ENCODE measurements at places on chromosomes 3 and 15.

DNA sequence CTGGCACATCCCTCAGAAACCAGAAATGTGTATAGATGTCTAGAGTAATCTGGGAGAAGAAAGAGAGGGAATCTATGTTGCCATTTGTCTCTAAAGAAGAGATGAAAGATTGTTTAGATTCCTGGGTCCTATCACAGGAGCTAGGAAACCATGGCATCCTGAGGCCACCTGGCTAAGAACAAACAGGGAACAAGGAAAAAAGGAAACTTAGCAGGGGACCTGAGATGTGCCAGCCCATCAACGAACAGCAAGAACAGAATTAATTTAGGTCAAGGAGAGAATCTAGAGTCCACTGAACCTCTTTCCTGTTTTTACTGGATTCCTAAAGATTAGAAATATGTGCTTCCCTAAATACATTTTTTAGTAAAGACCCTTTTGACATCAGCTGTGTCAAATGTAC lies 30.3 kb downstream of the IP6K1 start:
- DNase-seq, result no peak

DNA sequence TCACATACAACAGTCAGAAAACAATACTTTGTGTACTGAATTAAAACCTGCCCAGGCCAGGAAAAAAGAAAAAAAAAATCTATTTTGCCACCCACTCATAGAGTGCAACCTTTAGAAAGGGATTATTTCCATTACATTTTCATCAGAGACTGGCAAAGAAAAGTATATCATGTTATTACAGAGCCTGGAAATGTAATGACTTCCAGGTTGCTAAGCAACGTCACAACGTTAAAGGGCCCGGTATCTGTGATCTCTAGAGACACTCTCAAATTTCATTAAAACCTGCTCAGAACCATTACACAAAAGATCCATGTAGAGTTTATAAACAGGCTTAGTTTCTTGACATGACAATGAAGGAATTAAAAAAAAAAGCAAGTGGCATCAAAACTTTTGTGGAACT lies 170.5 kb downstream of the CTNNB1 start:
- DNase-seq, result peak; percentile 29

DNA sequence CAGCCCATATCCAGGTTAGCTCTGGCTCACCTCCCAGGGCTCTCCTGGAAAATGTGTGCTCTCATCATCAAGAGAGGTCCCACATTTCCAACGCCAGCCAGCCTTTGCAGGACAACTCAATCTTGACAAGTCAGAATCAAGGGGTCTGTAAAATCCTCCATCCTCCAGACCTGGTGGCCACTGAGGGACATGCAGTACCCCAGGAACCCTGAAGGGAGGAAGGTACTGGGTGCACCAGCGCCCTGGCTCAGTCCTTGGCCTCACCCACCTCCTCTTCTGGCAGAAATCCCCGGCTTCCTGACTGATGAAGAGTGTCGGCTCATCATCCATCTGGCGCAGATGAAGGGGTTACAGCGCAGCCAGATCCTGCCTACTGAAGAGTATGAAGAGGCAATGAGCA lies 6.0 kb upstream of the WDR6 start:
- no peak for DNase-seq

GRCh38 chr3:183099838-183100204 lies 525 bp upstream of the MCCC1 start:
- no peak for DNase-seq

- DNase-seq, result peak; percentile 30
Observed at GRCh38 chr3:149174901-149175300, 45.5 kb downstream of the HPS3 start.

- DNase-seq, result no peak
Observed at GRCh38 chr3:189778340-189778950, 147.3 kb downstream of the TP63 start.

DNA sequence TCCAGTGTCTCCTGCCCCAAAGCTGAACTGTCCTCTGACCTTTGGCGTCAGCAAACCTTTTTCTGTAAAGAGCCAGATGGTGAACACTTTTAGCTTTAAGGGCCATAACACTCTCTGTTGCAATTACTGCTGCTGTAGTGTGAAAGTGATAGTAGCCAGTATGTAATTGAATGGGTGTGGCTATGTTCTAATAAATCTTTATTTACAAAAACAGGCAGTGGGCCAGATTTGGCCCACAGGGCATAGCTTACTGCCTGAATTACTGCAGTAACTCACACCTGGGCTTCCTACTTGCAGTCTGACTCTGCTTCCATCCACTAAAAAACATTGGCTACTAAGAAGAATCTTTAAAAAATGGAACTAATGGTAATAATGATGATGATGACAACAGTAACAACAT lies 68.0 kb upstream of the SLC6A11 start:
- DNase-seq, result no peak

- DNase-seq, result no peak
Observed at GRCh38 chr15:80825361-80826030, 46.3 kb downstream of the CEMIP start.

GRCh38 chr15:99165956-99166689 lies 61.2 kb downstream of the SYNM start:
- no peak for DNase-seq

DNA sequence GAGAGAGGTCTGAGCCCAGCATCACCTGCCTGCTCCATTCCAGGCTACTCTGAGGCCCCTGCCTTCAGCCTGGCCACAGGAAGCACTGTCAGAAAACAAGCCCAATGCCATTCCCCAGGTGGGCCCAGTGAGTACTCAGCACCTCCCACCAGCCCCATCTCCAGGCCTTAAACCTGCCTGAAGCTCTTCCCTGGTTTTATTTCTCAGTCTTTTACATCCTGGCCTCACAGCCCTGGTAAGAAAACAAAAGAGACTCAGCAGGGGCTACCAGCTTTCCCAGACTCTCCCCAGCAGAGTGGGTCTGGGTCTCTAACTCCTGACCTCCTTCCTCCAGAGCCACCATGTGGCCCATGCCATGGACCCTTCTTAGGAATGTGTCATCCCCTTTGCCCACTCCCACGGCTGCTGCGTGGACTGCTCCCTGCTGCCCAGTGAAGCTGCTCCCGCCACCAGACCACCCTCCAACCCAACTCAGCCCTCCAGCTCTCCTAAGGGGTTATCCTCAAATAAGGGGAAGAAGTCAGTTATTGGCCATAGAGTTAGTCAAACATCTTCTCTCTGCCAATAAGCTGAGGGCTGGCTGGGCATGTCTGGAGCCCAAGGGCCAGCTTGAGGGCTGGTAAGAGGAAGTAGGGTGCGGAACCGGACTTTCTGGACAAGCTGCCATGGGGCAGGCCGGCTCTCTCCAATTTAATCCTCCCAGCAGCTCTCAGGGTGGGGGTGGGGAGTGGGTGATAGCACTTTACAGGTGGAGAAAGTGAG lies 116.7 kb upstream of the LINGO1 start:
- DNase-seq, result no peak

DNA sequence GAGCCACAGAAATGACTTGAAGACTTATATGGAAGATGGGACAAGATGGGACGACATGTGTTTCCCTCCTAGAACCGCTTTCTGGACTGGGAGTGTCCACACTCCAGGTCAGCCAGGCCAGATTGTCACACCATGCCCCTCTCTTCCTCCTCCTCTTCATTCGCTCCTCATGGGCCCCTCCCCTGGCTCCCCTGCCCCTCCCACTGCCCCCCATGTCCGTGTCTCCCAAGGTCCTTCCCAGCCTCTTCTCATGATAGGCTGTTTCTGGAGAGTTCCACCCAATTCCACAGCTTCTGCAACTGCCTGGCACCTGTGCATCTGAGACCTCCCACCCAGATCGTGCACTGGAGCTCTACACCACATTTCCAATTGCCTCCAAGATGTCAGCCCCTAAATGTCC lies 6.6 kb downstream of the MYO5C start:
- no peak for DNase-seq

GRCh38 chr15:64092075-64092820 lies 1.4 kb downstream of the CIAO2A start:
- DNase-seq, result no peak

DNA sequence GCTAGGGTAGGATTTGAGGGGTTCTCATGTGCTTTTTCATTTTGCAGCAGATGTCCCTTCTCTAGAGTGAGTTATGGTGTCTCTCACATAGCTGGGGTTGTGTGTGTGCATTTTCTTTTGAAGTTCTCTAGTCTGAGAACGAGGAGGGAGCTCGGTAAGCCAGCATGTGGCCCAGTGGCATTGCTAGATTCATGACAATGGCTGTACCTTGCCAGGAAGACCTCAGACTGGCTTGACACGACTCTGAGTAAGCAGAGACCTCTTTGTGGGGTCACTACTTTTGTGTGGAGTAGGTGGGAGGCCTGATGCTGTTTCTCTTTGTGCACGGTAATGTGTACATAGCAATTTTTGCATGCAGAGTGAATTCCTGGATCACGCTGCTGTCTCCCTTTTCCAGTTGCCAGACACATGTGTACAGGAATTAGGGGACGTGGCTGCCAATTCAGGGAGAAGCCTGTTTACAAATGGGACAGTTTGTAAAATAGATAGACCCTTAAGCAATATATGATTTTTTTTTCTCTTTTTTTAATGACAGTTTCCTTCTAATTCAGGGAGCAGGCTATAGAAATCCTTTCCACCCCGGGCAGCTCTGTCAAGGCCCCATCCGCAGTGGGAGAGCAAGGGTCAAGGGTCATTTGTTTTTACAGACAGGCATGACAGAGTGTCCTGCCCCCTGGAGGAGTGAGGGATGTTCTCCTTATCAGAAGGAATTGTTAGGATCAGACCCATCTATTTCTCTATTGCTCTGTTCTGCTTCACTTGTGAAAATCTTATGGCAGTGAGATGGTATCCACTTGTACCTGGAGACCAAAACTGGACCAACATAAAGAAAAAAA lies 4.6 kb downstream of the CACNA1D start:
- DNase-seq, result no peak

DNA sequence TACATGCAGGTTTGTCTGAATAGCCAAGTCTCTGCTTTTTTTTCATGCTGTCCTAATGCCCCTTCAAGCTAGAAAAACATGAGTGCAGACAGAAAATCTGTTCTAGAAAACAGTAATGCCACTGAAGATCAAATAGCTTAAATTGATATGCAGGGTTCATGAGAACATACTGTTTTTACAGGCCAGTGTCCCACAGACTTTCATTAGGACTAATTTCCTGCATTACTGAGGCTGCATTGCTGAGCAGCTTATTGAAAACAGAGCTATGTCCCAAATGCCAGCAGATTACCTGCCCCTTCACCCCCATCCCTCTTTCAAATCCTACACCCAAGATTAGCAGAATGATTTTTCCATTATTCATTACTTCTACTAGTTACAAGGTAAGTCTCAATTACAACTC lies 665 bp downstream of the TM4SF18 start:
- peak; percentile 24 for DNase-seq

- DNase-seq, result peak; percentile 60
Observed at GRCh38 chr15:97903971-97904572, 56.4 kb upstream of the ARRDC4 start.

DNA sequence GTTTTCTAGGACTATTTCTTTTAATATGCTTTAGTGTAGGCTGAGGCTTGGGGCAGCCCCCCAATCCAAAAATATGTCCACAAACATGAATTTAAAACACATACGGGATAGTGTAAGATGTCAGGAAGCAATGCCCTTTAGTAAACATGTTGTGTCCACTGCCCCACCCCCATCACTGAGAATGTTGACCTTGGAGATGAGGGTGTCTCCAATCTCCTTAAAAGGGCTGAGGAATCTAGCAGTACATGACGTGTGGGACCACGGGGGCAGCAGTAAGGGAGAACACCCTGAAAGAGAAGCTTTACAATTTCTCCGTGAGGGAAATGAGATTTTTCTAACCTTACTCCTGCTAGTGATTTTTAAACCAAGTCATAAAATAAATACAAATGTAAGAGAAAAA lies 84.7 kb downstream of the SQOR start:
- no peak for DNase-seq

DNA sequence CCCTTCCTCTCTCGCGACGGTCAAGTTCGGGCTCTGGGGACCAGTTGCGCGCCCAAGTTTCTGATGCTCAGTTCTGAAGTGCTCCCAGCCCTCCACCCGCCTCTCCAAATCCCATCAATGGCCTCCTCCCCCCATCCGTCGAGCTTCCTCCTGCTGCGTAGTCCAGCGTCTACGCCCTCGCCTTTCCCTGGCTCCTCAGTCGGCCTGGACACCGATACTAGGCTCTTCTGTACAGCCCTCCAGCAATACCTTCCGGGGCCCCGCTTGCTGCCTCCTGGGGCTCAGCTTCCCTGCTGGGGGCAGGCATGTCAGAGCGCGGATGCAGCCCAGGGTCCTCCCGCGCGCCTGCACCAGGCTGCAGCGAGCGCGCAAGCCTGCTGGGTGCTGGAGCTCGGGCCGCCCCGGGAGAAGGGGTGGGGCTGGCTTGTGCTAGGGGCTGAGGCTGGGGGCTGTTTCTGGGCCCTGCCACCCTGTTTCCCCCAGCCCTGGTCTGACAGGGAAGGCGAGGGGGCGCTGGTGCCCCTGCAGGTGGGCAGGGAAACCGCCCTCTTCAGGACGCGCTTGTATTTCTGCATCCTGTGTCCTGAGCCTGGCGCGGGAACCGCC lies 353.3 kb upstream of the SUCLG2 start:
- DNase-seq, result no peak

DNA sequence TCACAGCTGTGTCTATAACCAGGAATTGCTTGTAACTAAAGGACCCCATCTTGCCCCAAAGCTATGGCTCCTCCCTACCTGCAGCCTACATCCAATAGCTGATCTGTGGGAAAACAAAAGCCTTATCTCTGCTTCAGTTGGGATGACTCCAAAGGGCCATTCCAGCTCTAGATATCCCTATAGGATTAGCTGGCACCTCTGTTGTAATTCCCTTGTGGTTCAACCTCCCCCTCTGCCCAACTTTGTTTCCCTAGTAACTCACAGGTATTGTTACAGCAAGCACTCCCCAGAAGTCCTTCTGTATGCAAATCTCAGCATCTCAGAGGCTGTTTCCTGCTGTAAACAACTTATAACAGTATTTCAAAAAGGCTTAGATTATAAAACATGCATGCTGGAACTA lies 478.6 kb downstream of the AGBL1 start:
- no peak for DNase-seq

- no peak for DNase-seq
Observed at GRCh38 chr3:195168009-195168762, 102.8 kb downstream of the XXYLT1 start.

GRCh38 chr15:39951561-39951960 lies 17.6 kb downstream of the EIF2AK4 start:
- DNase-seq, result no peak

DNA sequence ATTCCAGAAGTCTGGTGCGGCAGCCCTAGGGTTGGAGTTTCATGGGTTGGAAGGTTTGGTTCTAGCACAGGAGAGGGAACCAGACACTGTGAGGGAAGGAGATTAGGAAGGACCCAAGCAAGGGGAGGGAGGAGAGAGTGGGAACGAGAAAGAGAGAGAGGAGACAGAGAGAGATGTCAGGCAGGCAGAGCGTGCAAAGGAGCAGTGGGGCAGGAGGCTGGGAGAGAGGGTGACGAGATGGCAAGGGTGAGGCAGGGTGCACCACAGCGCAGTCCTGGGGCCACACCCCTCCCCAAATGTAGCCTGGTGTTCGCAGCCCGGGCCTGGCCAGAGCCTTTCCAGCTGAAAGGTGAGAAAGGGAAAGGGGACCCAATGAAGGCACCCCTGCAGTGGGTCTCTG lies 162.9 kb upstream of the TLE3 start:
- DNase-seq, result no peak

DNA sequence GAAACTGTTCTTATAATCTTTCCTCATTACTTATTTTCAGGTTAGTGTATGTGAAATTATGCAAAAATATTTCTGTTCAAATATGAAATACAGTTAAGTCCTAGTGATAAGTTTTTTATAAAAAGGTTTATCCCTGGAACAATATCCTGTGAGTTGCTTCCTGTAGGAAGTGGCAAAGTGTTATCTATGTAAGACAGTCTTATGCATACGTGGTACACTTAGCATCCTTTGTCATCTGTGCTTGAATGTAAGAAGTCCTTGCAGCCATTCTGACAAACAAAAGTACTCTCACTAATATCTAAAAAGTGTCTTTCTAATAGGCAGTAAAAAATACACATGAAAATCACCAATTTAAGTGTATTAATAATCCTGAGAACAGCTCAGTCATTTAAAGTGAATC lies 372.5 kb upstream of the BCHE start:
- DNase-seq, result no peak
